Cardiac fibroblast (primary cell): ENCODE measurements at places on chromosomes 1 and 21.

- DNase-seq = no peak
Observed at GRCh38 chr1:86218859-86219258, 62.3 kb upstream of the COL24A1 start.

- no peak for DNase-seq
Observed at GRCh38 chr1:82486969-82487368, 686.2 kb downstream of the ADGRL2 start.

GRCh38 chr1:110879758-110880606 is 7.0 kb downstream of the CD53 start:
- DNase-seq = no peak

DNA sequence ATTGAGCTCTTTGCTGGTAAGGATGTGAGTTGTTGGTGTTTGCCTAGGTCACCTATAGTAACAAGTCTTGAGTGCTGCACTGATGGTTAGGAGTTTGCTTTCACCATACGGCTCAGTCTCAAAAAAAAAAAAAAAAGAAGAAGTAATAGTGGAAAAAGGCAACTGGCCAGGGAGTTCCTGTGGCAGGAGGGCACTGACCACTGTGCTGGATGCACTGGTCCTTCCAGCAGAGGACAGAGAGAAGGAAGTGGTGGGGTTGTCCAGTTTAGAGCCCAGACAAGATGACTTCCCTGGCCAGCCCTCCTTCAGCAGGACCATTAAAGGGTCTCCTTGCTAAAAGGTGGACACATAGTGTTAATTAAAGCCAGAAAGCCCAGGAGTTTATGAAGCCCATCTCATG is 11.9 kb upstream of the PTCH2 start:
- no peak for DNase-seq

DNA sequence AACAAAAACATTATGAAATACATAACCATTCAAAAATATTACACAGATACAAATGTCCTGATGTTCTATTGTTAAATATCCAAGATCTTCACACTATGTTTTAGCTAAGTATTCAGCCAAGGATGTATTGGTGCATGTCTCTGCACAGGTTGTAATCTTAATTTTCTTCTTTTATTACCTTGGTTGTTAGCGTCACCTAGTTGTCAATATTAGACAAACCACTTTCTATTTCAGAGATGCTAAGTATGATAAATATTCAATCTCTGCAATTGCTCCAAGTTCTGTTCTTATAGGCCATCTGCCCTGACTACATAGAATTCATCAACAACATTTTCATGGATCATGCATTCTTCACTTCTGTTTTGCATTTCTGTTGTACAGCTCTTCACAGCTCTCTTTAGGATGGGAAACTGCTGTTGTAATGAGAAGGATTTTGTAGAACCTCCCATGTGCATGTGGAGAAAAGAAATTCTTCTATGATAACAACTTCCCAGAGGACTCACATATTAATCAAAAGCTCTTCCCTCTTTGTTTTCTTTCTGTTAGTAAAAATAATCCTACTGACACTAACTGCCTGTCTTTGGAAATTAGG is 380.1 kb downstream of the NUF2 start:
- no peak for DNase-seq

DNA sequence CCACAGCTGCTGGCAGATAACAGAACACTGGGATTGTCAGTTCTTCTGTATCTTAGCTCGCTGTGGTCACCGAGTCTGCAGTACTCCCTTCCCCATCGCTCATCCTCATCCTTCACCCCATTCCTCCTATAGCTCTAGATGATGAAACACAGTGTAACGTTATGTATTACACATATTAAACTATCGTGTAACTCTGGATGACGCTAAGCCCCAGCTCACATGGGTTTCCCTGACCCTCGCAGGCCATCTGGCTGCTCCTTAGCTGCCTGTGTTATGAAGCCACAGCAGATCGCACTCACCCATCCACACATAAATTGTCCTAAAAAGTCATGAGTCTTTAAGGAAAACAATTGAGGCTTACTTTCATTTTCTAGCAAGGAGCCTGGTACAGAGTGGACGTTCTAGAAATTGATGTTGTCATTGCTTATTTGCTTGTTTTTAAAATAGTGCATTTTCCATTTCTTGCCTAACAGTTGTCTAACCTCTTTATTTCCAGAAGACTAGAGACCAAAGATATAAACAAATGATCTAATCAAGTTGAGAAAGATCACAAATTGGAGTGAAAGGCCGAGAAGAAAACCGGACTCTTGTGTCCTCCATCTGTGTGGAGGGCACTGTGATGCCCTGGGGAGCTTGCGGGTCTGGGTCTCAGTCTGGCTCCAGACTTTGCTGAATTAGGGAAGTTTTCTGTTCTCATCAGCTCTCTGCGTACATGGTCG is 24.3 kb upstream of the PCP4 start:
- no peak for DNase-seq

DNA sequence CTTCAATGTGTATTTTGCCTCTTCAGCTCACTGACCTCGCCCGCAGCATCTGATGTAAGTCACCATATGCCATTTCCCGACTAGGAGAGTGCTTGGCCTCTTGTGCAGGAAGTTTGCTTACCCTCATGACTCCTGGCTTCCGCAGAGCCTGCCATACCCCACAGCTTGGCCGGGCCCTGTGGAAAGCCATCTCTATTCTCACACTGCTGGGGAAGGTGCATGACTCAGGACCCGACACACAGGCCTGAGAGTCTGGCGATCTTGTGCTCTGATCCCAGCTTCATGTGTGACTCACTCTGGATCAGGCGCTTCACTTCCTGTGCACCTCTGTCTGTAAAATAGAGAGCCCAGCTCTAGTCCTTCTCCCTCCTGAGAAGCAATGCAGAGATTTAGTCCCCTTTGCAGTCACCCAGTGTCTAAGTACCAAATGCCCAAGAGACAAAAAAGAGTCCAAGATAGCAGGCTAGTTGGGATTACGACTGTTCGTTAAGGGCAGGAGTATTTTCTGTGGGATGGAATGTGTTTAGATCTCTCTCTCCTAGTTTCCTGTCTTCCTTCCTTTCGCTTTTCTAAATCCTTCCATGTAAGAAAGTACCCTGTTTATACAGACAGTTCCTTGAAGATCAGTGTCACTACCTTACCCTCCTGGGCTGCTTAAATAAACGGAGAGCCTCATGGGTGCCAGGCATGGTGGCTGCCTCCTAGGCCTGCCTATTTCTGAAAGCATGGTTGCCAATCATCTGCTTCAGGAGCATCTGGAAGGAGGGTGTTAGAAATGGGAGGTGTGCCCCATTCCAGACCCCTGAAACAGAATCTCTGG is 62.8 kb upstream of the KIF26B start:
- DNase-seq = peak; percentile 98

- no peak for DNase-seq
Observed at GRCh38 chr1:226425004-226425378, 17.1 kb upstream of the PARP1 start.

DNA sequence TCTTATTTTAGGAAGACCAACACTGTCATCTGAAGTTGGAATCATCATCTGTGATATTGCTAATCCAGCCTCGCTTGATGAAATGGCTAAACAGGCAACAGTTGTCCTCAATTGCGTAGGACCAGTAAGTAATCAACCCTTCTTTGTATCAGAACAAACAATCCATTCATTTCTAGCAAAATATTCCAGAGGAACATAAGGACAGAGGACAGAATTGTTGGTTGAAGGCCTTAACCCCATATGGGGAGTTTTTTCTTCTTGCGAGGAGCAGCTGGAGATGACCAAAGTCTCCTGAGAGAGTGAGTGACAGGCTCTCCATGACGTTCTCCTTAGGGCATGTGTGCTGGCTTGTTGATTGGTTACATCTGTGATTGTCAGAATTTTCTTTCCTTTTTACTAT is 2.7 kb downstream of the SCCPDH start:
- no peak for DNase-seq
